ENCODE measurements at places on chromosomes 3 and 15.

GRCh38 chr3:156635973-156636372 lies 38.4 kb upstream of the TIPARP start:
- DNase-seq: no peak

- DNase-seq: no peak
Observed at GRCh38 chr3:53502737-53503136, 8.3 kb downstream of the CACNA1D start.

DNA sequence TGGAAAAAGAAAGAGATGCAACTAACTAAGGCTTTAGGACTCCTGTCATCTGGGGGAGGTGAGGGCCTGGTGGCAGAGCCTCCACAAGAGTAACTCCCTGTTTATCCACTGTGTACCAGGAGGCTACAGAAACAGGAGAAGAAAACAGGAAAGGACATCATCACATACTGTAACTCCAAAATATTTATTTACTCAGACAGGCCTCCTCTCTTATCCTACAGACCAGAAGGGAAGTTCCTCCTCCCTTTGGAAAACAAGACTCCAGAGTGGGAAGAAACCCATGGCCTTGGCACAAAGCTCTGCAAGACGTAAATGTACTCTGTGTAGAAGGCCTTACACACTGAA lies 40.1 kb upstream of the AKAP13 start:
- no peak for DNase-seq

DNA sequence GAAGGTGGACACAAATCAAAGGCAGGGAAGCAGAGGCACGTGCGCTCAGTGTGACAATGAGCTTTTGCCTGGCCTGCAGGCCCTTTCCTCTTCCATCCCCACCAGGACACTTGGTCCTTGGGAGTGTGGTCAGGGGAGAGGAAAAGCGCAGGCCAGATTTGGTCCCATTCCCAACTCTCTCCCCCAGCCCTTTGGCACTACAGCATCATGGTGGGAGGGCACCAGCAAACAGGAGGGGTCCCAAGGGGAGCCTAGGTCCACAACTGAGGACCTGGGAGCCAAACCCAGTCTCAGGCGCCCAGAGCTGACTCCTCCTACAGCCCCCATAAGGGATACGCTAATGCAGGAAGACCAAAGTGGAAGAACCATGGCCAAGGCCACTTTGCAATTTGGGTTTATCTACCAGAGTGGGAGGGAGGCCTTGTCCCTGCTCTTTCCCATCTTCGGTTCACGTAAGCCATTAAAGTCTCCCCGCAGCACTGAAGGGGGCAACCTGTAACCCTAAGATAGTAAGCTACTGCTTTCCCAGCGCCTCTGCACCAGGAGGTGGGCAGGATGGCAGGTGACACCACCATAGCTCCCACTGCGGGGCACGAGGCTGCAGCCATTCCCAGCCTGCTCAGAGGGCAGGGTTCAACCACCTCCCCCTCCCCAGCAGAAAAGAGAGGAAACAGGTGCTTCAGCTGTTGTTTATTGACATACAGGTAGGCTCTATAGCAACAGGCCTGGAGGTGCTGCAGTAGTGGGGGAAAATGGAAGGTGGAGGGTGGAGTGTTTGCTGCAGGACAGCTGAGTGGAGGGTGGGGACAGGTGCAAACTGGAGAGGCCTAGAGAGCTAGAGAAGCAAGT lies 993 bp upstream of the GRAMD2A start:
- no peak for DNase-seq

DNA sequence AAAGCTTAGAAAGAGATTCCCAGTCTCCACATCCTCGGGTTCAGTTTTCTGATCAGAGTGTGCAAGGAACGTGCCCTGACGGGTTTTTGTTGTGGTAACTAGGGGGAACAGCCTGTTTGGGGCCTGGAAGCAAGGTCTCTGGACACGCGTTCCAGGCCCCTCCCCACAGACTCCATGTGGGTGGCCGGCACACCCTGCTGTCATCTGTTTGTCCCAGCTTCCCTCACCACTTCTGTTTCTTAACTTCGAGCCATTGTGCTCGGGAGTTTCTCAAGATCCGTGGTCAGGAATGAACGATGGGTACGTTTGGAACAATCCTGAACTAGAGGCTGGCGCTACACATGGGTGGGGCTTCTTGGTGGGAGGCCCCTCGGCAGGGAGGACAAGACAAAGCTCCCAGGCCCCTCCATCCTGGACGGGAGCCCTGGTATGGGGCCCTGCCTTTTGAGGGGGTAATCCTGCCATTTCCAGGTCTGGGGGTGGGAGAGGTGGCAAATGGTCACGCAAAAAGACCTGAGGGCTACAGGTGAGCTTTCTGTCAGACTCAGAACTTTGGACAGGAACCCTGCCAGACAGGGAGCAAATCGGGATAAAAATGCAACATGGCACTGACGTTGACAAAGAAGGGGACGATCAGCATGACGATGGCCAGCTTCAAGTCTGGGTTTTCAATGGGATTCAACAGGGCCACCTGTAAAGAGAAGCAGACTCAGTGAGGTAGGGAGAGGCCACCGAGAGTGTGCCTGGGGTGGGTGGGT lies 8.5 kb upstream of the MUSTN1 start:
- DNase-seq: no peak

- no peak for DNase-seq
Observed at GRCh38 chr15:74390647-74391288, 23.3 kb upstream of the CYP11A1 start.

DNA sequence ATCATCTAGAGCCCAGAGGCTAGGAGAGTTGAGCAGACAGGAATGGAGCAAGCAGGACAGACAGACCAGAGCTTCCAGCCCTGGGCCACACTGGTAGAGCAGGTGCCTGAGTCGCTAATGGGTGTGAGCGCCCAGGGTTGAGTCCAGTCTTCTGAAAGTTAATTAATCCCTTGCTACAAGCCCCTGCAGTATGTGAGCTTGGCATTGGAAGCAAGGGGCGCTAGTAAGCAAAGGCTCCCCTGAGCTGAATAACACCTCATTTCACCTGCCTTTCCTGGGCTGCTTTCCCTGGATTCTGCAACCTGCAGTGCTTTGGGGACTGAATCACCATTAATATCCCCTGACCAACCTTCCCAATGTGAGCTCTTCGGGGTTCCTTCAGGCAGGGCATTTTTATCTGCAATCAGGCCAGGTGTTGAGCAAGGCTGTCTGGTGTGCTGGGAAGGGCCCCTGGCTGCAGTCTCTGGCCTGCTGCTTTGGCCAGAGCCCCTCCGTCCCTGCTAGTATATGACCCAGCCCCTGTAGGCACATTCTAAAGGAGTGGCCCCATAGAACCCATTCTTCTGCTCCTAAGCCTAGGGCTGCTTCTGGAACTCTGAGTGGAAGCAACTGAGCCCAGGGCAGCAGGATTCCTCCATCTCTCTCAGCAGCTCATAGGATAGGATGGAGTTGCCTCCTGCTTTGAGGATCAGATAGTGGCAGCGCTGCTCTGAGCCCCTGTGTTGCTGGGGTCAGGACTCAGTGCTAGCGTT lies 45.1 kb upstream of the EPHB1 start:
- no peak for DNase-seq

DNA sequence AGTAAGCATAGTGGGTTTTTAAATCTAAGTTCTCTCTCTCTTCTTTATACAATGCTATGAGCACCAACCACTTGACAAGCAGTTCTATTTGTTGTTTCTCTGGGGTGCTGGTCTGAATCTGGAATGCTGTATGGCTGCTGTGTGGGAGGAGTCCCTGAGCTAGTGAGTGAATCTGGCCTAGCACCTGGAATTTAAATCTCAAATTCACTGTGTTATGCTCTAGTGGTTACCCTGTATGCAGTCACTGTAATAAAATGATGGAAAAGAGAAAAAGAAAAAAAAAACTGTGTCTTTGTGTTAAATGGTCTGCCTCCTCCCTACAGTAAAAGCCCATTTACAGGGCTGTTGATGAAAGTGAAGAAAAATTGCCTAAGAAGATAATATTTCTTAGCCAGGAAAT lies 155.0 kb downstream of the ATP8B4 start:
- no peak for DNase-seq

- no peak for DNase-seq
Observed at GRCh38 chr15:39156166-39156565, 424.7 kb upstream of the THBS1 start.

DNA sequence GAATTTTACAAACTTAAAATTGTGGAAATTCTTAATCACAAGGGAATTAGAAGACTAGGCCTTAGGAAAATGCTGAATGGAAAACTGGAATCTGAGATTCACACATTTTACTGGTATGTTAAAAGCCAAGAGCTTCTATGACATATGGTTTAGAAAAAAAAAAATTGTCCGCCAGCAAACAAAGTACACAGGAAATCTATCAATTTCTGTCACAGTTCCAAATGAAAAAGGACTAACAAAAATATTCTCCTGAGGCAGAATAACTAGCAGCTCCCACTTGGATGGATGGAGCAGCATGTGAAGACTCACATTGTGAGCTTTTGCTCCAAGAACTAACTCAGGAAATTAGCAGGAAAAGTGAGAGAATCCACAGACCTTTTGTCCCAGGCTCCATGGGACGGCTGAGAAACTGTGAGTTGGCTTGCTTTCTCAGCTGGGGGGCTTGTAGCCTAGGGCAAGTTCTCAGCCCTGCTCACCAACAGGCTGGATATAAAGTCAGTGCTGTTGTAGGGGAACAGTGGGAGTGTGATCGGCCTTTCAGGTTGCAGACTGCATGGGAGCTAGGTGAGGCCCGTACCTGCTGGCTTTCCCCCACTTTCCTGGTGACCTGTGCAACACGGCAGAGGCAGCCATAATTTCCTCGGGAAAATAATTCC lies 731.1 kb upstream of the SGO1 start:
- no peak for DNase-seq

DNA sequence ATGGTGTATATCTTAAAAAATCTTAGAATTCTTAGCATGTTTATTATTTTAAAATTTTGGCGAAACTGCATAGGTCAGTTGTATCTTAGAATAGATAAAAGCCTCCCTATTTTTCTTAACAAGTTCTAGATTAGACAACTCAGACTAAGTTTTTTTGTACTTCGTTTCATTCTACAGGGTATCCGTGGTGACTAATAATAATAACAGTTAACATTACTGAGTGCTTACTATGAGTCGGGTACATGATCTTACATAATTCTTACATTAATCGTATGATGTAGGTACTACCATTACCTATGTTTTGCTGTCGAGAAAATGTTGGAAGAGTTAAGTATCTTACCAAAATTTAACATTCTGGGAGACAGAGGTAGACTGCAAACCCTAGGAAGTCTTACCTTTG lies 60.7 kb downstream of the UBE2E2 start:
- DNase-seq: no peak
